ENCODE measurements at places on chromosomes 1 and 21.

GRCh38 chr21:31338908-31339368 is 5.1 kb downstream of the TIAM1 start:
- DNase-seq, result no peak

- DNase-seq, result no peak
These were observed 383.5 kb upstream of the B3GALT2 start for GRCh38 chr1:193569983-193570269.

DNA sequence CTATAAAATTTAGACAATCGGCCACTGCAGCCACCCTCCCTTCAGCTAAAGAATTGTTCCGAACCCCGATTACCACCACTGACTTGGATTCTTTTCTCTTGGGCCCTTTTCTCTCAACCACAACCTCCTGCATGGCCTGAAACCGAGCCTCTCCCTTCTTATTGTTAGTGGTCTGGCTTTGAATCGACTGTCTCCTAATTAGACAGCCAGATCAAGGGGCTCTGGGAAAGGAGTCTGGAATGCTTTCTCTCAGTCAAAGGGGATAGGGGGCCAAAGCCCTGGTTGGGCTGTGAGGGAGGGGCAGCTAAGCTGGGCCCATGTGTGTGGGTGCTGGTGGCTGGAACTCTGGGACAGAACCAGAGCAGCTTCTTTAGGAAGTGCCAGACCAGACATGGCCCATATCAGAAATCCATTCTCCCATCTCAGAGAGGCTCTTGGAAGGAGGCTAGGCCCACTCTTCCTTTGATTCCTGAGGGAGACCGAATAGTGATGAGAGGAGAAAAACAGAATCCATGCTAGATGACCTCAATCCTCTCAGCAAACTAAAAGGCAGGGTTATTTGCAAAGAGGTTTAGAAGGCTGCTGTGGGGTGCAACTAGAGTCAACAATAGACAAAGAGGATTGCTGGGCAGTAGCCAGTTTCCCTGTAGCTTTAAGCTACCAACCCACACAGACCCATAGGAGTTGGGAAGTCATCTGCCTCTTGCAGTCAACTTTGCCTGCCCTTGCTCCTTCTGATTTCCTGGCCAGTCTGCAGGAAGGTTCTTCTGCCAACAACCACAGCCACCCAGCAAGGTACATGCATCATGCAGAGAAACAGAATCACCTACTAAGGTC is 117.6 kb downstream of the AK5 start:
- no peak for DNase-seq

DNA sequence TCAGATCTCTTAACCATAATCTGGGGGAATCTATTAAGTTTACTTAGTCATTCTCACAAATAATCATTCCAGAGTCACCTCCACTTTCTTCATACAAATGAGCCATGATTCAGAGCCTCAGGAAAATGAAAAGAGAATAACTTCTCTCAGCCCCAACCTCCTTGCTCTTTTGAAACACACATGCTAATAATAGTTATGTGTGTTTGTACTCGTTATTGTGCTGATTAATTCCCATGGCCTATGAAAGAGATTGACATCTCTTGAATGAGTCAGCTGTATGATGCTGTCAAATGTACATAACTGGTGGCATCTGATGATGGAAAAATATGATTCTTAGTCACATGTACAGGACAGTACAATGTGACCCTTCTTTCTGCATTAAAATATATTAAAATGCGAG is 41.5 kb downstream of the DTL start:
- DNase-seq, result no peak

GRCh38 chr1:184896000-184896399 is 78.3 kb downstream of the NIBAN1 start:
- no peak for DNase-seq

GRCh38 chr1:24283326-24284155 is 35.6 kb upstream of the GRHL3 start:
- DNase-seq, result peak; percentile 73

DNA sequence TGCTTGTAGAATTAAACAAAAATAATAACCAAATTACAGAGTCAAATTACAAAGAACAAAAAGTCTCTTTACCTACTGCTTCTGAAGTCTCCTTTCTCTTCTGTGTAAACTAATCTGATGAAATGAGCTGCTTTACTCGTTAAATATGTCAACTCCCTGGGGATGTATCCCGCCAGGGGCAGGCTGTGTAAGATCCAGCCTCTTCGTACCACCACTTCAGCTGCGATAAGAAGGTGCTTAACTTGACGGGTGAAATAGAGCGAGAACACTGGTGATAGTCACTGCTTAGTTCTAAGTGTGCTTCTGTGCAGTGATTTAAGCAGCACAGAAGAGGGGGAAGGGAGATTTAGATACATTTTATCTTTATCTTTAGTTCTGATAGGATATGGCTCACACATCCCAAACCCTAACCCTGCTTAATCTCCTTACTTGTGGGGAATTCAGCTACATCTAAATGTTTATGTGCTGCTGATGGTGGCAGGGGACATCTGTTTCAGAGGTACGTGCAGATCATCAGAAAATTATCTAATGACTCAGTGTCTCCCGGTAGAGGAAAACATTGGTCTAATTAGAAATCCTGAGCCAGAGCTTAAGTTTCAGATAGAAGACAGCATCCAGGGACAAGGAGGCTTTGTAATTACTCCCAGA is 46.0 kb downstream of the RHOU start:
- no peak for DNase-seq

DNA sequence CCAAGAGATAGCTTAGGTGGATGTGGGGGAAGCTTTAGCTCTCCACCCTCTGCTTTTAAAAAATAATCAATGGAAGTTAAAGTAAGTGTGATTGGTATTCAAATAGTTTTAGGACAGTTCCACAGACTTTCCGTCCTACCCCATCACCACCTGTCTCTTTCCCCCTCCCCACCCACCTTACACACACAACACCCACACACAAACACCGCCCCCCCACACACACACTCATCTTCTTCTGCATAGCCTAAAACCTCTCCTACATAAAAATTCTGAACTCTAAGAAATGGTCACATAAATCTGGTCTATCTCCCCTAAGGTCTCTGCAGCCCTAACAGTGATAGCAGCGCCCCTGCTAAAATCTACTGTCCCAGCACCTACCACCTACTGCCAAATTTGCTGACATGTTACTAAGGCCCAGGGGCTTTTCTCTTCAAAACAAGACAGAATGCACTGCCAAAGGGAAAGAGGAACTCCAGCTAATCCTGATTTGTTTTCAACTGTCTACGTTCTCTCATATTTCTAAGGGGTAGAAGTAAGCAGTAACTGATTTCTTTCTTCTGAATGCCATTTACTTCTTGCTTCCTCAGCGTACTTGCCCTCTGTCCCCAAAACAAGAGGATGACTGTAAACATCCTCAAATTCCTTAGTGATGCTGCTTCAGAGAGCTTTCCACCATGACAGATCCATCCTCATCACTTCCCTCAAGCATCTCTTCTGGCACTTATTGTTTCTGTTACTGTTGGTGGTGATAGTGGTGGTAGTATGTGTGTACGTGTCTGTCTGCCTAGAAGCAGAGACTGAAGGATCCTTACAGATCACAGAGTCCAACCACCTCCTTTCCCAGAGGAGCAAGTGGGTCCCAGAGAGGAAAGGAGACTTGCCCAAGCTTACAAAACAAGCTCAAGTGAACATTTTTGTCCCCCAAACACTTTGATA is 56.8 kb downstream of the LUZP1 start:
- DNase-seq, result no peak

DNA sequence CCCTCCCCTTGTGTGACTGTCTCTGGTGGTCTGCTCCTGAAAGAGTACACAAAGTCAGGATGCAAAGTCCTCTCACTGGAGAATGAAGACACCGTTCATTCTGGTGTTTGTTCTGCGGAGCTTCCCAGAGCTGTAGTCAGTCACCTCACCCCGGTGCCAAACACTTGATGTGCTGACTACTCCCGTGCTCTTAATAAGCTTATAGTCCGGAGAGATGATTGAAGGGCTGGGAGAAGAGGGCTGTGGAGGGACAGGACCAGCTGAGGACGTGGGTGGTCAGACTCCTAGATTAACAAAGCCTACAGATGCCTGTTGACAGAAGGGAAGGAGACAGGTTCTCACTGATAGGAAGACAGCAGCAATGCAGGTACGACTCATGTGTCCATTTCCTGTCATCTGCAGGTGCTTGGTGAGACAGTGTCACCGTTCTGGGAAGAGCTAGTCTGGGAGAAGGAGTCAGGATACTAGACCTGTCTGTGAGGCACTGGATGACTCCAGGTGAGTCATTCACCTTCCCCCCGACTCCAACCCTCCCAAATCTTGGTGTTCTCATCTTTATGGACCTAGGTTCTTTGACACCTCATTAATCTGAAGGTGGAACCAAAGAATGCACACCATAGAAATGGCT is 40.4 kb upstream of the LRRN2 start:
- DNase-seq, result no peak

DNA sequence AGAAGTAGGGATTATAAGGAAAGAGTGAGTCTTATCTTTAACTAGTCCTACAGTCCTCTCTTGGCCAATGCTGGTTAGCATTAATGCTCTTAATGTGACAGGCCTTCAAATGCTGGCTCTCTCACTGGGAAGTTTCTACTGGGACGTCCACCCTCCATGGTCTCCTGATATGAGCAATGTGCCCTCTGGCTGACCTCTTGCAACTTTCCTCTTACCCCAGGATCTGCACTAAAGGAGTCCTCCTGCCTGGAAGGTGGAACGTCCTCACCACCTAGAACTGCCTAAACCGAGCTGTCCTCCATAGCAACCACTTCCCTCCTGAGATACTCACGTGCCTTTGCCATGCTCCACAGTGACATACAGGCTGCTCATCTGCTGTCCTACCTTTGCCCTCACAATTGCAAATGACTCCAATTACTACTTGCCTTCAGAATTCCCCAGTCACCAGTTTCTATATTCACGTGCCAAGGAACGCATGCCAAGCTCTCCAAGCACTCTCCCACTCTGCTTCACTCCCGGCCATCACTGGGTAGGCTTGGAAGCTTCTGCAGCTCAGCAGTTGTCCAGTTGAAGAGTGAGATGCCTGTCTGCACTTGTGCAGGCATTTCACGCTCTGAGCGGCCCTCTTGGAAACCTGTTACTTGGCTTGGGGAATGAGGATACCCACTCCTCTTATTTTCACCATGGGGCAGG is 404.7 kb downstream of the RRAGC start:
- no peak for DNase-seq

DNA sequence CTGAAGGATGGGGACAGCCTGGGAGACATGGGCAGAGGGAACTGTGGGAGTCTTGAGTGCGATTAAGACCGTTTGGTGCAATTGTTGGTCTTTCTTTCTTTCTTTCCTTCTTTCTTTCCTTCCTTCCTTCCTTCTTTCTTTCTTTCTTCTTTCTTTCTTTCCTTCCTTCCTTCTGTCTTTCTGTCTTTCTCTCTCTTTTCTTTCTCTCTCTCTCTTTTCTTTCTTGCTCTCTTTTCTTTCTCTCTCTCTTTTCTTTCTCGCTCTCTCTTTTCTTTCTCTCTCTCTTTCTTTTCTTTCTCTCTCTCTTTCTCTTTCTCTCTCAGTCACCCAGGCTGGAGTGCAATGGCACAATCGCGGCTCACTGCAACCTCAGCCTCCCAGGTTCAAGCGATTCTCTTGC is 2.9 kb upstream of the KLHDC9 start:
- DNase-seq, result no peak

DNA sequence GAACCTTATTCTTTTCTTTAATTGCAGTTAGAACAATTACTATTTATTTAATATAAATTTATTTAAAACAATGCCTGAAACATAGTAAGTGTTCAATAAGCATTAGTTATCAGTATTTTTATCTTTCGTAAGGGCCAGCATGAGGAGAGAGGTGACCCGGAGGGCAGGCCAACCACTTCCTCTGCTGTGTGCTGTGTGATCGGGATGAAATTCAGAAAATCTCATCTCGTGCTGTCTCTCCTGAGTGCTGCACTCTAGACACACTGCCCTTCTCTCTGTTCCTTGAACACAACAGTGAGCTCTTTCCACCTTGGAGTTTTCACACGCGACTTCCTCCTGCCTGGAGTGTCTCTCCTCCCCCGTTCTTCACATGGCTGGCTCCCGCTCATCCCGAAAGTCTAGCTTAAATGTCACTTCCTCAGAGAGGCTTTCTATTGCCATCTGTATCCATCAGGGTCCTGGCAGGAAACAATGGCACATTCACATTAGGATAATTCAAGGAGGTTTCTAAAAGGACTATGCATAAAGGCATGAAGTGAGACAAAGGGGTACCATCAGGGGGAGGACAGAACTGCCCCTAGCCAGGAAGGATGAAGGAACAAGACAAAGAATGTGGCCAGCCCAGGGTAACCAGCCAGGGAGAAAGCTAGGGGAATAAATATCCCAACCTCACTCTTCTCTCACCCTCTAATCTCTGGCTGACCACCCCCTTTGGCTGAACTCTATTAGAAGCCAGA is 142.6 kb upstream of the GJB5 start:
- DNase-seq, result no peak

GRCh38 chr1:84504580-84505492 is 1.4 kb upstream of the SPATA1 start:
- no peak for DNase-seq

- DNase-seq, result no peak
These were observed 4.1 kb downstream of the TMEM240 start for GRCh38 chr1:1536019-1536937.

DNA sequence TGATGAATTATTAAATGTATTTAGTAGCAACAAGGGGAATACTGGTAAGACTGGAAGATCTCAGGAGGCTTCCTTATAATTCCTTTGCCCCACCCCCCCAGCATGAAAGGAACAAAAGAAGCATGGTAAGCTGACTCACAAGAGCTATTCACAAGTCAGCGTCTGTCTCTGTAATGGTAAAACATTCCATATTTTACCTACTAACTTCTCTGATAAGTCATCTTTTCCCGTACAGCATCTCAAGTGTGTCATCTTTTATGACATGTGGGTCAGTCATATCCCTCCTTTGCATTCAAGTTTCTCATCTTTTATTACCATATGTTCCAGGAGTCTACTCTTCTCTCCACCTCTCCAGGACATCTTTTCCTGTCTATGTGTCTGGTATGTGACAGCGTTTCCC is 241.3 kb downstream of the PLA2G4A start:
- DNase-seq, result no peak

- no peak for DNase-seq
These were observed 7.5 kb upstream of the DPT start for GRCh38 chr1:168736520-168736919.

- no peak for DNase-seq
These were observed 35.7 kb upstream of the SUCO start for GRCh38 chr1:172497230-172497629.

GRCh38 chr1:212618466-212619210 is 10.1 kb downstream of the ATF3 start:
- no peak for DNase-seq

- no peak for DNase-seq
These were observed 44.7 kb upstream of the PALMD start for GRCh38 chr1:99601208-99601607.

GRCh38 chr1:168687816-168688215 is 41.2 kb downstream of the DPT start:
- DNase-seq, result no peak
